ENCODE measurements at places on chromosomes 1 and 21.

DNA sequence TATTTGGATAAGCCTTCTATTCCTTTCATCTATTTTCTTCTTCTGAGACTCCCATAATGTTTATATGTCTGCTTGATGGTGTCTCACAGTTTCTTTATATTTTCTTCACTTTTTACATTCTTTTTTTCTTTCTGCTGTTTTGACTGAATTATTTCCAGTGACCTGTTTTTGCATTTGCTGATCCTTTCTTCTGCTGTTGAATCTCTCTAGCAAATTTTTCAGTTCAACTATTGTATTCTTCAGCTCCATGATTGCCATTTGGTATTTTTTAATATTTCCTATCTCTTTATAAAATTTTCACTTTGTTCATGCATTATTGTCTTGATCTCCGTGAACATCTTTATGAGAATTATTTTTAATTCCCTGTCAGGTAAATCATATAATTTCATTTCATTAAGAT, 122.3 kb upstream of the ST6GALNAC5 start:
- DNase-seq, result no peak

GRCh38 chr1:229822026-229822425, 196.0 kb downstream of the URB2 start:
- DNase-seq, result no peak

DNA sequence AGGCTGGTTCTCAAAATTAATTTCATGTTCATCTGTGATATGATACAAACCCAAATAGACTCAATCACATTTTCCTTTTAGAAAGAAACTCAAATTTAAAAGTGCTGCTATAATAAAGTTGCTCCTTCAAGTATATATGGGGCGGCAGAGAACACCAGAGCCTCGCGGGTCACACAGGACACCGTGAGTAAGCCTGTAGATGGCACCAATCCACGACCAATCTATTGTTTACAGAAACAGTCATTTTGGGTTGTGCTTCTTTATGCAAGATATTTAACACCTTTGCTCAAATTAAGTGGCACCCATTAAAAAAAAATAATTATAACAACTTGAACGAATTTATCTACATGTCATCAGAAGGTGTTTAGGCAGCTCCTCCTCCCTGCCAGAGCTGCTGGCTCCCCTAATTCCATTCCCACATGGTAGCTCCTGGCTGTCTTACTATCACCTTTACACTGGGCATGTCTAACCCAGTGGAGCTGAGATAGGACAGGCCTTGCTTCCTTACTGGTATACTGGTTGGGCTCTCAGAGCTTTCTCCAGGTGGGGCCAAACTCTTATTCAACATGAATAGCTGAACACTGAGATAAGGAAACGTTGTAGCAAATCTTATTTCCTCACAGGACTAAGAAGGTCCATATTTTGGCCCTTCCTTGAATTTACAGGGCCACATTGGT, 287.0 kb downstream of the SDCCAG8 start:
- DNase-seq, result peak; percentile 11

- no peak for DNase-seq
These were observed 82.9 kb downstream of the STUM start for GRCh38 chr1:226631229-226632000.

DNA sequence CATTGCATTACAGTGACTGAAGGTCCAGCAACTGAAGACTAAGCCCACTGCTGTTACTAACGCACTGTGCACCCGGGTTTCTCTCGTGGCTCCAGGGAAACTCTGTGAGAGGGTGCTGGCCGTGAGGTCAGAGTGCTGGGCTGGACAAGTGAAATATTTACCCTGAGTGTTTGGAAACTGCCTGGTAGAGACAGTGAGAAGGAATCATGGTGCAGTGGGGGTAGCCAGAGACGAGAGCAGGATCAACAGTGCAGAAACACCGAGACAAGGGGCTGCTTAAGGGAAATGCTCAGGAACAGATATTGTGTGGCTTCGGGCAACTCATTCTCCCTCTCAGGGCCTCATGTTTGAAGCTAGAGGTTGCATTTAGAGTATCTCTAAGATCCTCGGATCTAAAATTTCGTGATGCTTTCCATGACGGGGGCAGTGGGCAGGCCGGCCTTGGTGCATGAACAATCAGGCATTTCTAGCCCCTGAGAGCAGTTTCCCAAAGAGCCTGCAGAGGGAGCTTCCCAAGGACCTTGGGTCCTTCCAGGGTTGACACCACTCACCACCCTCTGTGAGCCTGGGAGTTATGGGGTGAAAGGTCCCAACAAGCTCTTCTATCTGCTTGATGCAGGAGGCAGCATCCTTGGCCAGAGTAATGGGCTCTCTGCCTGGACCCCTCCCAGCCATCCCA, 9.7 kb downstream of the CD2 start:
- DNase-seq, result peak; percentile 50

DNA sequence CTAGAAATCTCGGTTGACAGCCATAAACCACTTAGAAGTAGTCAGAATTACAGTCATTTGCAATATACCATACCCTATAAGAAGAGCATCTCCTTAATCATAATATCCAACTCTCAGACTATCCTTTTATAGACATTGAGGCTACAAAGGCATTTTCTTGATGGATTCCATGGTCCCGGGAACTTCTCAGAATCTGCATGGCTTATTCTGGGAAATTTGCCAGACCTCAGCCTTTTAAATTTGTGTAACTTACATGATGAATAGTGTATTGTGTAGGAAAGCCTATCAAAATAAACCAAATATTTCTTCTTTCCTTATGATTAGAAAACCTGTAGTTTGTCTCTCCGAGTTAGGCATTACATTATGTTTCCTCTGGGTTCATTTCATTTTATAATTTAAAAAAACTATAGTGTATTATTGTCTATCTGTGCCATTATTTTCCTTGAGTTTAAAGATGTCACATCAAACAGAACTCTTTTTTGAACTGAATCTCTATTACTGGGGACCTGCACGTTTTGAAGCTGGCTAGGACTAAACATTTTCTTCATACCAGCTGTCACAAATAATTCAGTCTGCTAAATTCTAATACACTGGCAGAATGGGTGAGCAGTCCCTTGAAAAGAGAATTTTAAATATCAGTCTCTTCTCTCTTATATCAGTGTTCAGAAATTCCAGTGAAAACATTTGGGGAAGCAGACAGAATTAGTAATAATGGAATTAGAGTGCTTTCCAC, 102.9 kb downstream of the GABPA start:
- no peak for DNase-seq

DNA sequence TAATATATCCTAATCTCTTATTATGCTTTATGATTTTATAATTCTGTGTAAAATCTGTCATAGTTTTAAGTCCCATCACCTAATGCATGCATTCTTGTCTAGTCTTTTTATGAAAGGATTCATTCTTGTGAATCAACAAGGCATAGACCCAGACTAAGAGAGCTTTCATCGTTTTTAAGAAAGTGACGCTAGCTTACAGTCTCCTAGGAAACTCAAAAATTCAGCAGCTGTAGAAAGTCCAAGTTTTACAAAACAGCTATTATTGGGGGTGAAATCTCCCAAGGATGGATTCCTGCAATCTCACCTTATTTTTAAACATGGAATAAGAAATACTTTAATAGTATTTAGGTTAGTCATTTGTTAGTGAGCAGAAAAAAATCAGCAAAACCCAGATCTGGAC, 104.7 kb downstream of the NCAM2 start:
- DNase-seq, result no peak

DNA sequence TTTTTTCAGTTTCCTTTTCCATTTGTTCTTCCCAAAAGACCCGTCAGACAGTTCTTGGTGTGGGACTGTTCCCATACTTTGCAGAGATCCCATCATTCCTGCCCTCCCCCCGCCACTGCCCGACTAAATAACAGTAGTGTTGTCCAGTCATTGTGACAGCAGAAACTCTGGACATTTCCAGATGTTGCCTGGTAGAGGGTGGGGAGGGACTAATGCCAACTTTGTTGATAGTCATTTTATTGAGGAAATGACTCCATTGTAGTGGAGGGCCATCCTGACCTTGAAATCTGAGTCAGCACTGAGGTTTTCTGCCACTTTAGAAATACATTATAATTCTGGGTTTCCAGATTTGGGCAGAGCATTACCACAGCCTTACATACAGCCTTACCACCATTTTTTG, 85.4 kb downstream of the CEP350 start:
- no peak for DNase-seq

DNA sequence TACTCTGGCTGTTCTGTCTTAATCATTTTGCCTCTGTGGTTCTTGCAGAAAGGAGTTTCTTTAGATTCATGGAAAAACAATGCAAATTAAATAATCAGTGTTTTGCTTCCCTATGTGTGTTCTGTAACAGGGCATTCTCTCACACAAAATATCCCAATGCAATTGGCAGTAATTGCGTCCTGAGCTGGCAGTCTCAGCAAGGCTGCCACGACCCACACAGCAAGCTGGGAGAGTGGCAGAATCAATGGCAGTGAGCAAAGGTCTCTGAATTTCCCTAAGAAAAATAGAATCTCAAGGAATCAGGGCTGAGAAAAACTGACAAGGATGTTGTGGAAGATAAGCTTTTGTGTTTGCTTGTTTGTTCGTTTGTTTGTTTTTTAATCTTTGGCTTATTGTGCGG, 198.1 kb upstream of the ST6GALNAC5 start:
- no peak for DNase-seq

GRCh38 chr21:41924368-41924754, 29.5 kb downstream of the C2CD2 start:
- no peak for DNase-seq

DNA sequence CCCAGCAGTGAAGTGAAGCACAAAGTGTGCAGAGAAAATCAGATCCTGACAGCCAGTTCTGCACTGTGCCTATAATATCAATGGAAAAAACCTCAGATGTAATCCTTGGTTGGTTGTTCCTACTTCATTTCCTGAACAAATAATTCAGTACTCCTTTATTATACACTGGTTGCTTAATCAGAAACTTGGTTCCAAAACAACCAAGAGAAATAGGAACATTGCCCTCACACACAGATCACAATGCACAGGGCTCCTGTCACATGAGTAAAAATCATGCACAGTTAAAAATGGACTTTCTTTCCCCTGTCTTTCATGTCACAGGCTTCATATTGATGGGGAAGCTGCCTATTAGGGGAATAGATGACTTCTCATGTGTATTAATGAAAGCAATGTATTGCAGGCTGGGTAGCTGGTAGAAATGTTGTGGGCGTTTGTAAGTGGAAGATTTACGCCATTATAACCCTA, 9.7 kb downstream of the DNASE2B start:
- DNase-seq, result no peak

DNA sequence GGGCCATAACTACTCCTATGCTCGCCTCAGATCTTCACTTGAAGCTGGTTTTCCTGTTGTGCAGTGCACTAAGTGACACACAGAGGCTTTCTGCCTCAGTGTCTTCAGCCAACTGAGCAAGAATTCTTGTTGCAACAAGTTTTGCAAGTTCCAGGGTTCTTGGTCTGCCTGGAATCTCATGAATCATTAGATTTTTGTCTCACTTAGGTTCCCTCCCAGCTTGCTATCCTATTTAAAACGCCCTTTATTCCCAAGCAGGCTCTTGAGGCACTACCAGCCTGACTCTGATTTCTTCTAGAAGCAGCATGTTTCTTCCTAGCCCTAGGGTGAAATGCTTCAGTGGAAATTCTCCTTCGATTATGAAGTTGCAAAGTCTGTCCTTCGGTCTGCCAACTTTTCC, 158.8 kb downstream of the C1orf21 start:
- no peak for DNase-seq

DNA sequence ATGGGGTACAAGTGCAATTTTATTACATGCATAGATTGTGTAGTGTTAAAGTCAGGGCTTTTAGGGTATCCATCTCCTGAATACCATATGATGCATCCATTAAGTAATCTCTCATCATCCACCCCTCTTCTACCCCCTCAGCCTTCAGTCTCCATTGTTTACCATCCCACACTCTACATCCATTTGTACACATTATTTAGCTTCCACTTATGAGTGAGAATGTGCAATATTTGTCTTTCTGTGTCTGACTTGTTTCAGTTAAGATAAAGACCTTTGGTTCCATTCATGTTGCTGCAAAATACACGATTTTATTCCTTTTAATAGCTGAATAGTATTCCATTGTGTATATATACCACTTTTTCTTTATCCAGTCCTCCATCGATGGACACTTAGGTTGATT, 222.5 kb upstream of the USP24 start:
- DNase-seq, result no peak

DNA sequence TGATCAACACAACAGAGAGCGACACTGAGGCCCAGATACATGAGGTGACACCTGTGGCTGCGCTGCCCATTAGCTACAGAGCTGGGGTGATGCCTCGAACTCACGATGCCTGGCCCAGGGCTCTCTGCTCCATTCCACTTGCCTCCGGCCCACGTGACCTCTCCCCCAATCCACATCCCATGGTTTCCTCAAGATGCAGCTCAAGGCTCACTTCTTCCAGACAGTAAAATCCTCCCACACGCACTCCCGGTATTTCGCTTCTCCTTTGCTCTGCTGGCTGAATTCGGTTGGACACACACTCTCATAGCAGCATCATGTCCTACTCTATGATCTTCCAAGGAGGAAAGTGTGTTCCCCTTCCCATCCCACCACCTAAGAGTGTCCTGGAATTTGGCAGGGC, 672.5 kb downstream of the KIF26B start:
- no peak for DNase-seq

DNA sequence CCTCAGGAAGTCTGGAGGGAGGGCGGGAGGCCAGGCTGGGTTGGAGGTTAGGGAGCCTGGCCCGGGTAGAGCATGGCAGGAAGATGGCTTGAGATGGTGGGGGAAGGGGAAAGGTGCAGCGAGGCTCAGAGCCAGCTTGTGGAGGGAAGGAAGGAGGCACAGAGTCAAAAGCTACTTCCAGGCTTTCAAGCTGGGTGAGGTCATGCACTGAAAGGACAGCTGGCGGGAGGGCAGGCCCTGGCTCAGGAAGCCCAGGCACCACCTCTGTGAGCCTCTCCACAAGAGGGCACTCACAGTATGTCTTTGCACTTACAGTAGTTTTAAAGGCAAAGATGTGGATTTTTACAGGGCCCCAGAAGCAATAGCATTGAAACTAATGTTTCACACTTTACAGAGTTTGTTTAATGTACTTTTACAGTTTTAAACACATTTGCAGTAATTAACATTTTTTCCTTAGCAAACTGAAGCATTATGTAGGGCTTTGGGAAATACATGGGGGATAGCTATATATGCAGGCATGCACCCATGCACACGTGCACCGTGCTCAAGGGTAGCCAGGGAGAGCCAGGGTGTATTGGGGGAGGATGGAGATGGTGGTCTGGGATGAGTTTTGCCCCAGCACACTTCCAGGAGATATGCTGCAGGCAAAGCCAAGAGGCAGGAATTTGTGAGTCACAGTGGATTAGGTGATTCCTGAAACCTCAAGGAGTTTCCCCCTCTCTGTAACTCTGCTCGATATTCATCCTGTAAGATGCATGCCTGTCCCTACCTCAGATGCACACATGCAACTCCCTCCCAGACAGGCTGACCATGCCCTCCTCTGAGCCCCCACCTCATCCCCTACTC, 6.1 kb upstream of the ADAM15 start:
- DNase-seq, result peak; percentile 93
